ENCODE measurements at places on chromosomes 1 and 21.

DNA sequence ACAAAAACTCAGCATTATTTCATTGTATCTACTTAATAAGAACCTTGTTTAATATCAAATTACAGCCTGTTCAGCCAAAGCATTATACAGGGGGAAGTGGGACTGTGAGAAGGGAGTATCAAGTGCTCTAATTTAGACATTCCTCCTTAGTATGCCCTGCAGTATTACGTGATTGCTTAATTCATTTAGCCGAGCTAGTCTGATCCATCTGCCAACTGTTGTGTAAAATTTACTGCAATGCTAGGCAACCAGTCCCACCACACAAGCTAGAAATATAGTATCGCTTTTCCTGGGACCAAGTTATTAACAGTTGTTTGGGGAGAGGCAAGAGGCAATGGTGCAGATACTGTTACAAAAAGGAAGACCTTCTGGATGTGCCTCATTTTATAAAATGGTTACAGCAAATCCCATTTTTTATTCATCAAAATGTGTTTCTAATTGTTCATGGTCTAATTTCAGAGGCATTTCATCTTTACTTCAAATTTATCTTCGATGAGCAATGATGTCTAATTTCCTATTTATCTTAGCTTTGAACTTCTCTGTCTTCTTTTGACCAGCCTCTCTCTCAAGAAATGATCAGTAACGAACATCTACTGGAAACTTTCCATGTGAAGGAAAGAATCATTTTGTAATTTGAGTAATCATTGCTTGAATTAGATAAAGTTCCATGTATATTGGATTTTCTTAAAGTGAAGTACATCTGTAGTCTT is 283.3 kb downstream of the DUSP10 start:
- DNase-seq, result no peak

DNA sequence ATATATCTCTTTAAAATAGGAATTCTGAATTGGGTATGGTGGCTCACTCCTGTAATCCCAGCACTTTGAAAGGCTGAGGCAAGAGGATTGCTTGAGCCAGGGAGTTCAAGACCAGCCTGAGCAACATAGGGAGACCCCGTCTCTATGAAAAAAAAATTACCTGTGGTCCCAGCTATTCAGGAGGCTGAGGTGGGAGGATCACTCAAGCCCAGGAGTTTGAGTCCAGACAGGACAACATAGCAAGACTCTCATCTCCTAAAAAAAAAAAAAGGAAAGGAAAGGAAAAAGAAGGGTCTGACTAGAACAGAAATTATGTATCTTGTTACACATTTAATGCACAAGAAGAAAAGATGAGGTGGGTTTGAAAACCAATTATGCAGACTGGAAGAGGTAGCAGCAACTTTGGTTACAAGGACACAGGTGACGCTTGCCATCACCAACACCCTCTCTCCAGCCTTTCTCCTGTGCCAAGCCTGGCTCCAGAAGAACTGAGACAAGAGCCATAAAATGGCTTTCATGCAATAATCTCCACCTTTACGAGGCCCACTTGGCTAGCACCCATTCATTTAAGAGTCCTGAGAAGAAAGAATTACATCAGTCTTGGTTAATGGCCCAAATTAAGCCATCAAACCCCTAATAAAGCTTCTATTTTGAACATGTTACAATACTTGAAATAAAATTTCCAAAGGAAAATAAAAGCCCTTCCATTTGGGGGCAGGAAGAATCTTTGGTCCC is 4.8 kb upstream of the SELENBP1 start:
- no peak for DNase-seq

- no peak for DNase-seq
Observed at GRCh38 chr1:81329041-81329440, 471.7 kb upstream of the ADGRL2 start.

- peak; percentile 94 for DNase-seq
Observed at GRCh38 chr1:203480525-203481084, 5.0 kb downstream of the PRELP start.

DNA sequence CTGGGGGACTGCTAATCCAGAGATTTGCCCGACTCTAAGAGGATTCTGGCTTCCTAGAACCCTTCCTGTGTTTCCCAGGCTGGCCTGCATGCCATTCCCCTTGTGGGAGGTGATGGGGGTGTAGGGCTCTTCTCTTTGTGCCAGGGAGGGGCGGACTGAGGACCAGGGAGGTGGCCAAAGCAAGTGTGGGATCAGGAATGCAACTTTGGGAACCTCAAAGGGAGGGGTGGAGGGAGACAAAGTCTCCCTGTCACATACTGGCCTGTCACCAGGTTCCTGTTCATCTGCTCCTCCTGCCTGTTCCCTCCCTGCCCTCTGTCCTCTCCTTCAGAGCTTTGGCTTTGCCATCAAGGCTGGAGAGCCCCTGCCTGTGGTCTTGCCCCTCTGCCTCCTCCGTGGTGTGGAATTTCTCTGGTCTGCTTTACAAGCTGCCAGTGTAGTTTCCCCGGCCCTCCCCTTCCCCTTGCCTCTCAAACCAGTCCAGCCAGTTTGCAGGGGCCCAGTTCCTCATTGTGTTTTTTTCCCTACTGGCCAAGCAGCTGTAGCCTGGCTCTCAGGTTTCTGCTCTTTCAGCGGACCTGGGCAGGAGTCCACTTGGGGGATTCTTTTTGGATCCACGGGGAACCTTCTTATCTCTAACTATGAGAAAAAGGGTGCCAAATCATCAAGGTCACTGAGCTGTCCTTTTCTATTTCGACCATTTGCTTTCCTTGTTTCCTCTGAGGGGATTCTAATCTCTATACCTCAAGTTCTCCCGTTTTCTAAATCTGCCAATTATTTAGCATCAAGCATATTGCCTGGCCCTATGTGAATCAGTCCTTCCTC is 1.8 kb downstream of the CGN start:
- peak; percentile 34 for DNase-seq

DNA sequence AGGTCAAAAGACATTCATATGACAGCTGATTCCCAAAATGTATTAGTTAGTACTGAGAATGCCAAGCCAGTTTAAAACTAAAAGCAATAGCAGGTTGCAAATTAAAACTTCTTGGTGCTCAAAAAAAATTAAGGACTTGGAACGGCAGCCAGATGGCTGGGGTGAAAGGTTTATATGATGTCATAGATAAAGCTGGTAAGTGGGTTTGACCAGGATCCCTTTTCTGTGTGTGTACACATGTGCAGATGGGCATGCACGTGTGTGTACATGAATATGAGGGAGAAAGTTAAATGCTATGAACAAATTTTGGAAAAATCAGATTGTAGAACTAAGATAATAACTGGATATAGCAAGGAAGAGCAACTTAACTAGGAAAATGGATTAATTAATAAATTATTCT is 39.1 kb upstream of the DPH5 start:
- no peak for DNase-seq

GRCh38 chr1:166172106-166172505 is 5.3 kb upstream of the FAM78B start:
- no peak for DNase-seq

GRCh38 chr1:179229214-179230140 is at the start of gene ABL2:
Gene ABL2 (minus strand): TSS chr1:179229677. CDS start chr1:179229397, 280 bp downstream.
- DNase-seq, result peak; percentile 69

DNA sequence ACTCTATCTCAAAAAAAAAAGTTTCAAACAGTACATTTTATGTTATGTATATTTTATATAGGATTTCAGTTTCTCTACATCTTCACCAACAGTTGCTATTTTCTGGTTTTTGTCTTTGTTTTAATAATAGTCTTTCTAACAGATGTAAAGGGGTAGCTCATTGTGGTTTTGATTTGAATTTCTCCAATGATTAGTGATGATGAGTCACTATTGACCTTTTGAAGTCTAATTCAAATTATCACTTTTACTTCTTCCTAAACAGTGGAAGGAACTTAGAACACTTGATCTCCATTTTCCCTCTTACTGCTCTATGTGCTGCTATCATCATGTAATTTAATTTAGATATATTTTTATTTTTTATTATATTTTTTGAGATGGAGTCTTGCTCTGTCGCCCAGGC is 31.7 kb upstream of the SHCBP1L start:
- DNase-seq, result no peak

DNA sequence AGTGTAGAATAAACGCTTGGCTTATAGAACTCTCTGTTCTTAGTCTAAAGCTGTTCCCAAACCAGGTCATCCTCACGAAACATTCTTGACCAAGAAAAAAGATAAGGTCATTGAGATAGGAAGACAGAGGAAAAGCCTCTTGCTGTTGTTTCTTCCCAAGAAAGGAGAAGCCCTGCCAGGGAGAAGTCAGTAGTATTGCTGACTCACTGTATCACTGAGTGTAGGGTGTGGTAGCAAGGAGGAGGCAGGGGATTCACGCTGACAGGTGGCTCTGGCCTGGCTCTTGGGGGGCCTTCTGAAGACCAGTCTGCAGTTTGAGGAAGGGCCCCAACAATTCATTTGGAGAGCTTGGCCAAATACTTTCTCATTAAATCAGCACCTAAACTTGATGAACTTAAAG is 97.8 kb downstream of the CD247 start:
- no peak for DNase-seq

DNA sequence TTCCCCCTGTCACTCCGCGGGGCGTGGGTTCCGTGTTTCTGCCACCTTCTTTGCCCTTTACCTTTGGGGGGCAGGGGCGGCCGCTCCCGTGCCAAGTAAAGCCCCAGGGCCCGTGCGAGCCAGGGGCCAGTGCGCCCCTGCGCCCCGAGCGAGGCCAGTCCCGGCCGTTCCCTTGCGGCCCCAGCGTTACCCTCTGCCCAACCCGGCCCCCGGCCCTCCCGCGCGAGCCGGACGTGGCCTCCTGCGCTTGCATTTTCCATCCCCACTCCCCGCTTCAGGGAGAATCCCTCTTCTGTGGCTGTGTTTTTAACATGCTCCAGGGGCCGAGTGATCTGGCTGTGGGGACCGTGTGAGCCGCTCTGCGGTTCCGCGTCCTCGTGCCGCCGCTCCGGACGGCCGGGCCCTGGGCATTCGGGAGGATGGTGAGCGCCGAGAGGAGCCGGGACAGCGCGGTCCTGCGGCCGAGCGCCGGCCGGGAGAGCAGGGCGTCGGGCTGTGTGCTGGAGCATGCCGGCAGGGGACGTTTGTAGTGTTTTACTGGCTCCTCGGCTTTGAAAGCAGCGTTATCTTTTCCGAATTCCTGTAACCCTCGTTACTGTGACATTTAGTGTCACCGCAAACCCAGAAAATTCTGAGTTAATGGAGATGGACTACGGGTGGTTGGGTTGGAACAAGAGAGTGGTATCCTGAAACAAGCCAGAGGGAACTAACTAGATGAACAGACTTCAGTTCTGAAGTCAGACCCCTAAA is 1.0 kb downstream of the GALNT2 start:
- no peak for DNase-seq

- no peak for DNase-seq
Observed at GRCh38 chr1:56216218-56216617, 363.1 kb downstream of the PLPP3 start.

DNA sequence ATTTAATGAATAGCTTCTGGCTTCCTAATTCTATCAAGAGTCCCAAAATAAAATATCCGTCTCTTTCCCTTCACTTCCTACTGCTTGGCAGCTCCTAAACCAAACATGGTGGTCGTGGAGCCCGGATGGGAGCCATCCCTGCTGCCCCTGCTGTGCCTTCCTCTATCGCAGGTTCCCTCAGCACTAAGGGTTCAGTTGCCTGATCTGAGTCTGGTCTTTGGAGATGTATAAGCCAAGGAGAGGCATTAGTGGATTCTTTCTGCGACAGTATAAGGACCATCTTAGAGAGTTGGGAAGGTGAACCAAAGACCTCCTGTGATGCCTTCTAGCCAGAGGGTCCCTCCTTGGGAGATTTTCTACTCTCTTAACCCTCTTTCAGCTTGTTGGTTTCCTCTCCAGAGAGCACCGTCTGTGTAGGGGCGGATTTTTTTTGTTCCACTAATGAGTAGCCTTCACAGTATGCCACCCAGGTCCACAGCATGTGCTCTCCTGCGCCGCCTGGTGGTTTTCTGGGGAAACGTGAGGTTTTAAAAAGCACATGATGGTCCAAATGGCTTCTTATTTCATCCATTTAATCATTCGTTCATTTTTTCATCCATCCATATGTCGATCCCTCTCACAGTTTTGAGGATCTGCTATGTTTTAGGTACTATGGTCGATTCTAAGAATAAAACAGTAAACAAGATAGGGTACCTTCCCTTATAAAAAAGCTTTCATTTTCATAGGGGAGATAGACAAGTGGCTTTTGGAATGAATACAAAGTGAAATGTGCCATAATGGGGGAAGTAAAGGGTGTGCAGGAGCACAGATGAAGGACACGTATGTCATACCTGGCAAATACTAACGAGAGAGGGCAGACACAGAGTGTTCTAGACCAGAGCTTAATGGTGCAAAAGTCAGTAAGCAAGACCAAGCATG is 71.0 kb downstream of the NFASC start:
- peak; percentile 81 for DNase-seq

DNA sequence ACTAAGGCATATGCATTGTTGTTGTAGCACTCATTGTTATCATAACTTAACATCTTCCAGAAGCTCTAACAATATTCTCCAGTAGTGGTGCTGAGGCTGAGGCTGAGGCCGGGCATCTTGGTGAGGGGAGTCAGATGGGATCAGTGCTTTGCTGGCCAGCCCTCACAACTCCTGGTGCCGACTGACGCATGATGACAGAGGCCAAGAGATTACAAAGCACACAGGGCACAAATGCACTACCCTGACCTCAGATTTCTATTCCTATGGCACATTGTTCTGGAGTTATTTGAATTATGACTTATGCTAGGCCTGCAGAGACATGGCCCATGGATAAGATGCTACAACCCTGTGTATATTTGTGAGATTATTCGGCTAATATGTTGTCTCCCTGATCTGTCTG is 8.3 kb upstream of the IGSF5 start:
- no peak for DNase-seq

GRCh38 chr1:27153927-27154358 is 982 bp downstream of the SLC9A1 start:
- no peak for DNase-seq

GRCh38 chr1:209107535-209107934 is 476.0 kb upstream of the CAMK1G start:
- DNase-seq, result no peak

DNA sequence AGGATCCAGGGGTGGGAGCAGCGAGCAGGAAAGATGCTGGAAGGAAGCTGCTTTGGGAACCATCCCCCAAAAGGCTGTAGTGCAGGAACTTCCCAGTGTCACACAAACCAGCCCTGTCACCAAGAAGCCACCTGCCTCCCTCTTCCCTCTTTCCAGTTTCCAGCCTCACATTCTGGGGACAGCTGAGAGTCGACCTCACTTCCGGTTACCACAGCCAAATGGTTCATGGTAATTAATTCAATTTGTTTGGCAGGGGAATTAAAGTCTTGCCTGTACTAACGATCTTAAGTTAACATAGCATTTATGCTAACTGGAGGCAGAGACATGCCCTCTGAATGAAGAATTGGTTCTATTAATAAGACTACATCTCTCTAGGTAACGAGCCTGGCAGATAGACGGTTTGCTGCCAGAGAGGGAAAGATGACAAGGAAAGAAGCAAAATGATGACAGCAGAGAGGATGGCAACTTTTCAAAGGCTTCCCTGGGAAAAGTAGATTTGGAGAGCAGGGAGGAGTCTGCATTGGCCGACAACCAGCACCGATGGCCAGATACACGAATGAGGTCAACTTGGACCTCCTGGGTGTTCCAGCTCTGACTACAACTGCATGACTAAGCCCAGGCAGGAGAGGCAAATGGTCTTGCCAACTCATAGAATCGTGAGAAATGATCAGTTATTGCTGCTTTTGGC is 64.1 kb downstream of the TMCO4 start:
- DNase-seq, result peak; percentile 93
